NCI-H510A treated with DMSO at 0.1 percent for 48 hours (cell line): ENCODE measurements at places on chromosomes 11 and 22.

- no peak for DNase-seq
These were observed 7.6 kb upstream of the MSANTD2 start for GRCh38 chr11:124807660-124808270.

- DNase-seq: no peak
These were observed 269.0 kb downstream of the FAM76B start for GRCh38 chr11:95520369-95521132.

DNA sequence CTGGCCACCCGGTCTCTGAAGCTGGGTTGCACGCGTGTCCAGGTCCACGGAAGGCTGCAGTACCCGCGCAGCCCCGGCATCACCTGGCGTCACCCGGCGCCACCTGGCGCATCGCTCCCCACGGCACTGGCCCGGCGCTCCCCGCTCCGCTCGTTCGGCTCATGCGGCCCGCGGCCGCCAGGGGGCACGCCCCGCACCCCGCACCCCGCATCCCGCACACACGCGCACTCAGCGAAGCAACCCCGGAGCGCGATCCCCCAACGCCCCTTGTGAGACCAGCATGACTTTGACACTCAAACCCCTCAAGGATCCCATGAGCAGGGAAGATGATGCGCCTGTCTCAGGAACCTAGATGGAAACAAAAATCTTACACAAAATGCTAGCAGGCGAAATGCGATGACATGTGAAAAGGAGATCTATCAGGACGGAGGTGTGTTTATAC lies 11.9 kb downstream of the B3GNT6 start:
- DNase-seq: peak; percentile 45

GRCh38 chr11:6022956-6023355 lies 7.6 kb downstream of the OR56A1 start:
- DNase-seq: peak; percentile 50

DNA sequence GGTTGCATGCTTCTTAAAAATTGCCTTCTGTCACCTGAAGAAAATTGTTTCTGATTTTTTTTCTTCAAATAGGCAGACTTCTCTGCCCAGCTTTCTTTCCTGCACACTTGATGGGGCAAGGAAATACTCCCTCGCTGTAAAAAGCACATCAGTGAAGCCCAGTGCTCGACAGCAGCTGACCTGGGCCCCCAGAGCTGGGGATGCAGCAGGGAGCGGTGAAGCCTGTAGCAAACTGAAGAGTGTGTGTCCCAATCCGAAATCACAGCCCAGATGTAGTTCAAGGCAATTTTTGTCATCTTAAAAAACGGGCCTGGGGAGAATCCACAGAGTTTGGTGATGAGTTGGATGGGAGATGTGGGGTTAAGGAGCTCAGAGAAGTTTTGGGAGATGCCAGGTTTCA lies 27.0 kb upstream of the MPPED1 start:
- DNase-seq: no peak

GRCh38 chr22:36433318-36434231 lies 45.8 kb upstream of the MYH9 start:
- DNase-seq: peak; percentile 93

- DNase-seq: peak; percentile 1
These were observed 34.5 kb upstream of the SEZ6L start for GRCh38 chr22:26134654-26135330.

DNA sequence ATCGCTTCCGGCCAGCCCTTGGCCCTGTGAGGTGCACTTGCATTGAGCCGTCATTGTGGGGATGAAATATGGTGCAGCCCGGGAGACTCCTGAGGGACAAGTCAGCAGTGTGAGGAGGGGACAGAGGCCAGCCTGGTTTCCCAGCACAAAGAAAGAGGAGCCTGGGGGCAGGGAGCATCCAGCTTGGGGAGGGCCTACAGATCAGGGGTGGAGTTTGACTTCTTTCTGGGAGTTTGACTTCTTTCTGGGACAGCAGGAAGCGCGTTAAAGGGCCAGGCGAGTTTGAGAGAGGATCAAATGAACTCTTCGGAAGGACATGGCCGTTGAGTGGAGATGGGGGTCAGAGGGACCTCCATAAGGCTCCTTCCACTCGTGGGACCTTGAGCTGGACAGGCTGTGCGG lies 91.9 kb downstream of the LRRC32 start:
- no peak for DNase-seq

DNA sequence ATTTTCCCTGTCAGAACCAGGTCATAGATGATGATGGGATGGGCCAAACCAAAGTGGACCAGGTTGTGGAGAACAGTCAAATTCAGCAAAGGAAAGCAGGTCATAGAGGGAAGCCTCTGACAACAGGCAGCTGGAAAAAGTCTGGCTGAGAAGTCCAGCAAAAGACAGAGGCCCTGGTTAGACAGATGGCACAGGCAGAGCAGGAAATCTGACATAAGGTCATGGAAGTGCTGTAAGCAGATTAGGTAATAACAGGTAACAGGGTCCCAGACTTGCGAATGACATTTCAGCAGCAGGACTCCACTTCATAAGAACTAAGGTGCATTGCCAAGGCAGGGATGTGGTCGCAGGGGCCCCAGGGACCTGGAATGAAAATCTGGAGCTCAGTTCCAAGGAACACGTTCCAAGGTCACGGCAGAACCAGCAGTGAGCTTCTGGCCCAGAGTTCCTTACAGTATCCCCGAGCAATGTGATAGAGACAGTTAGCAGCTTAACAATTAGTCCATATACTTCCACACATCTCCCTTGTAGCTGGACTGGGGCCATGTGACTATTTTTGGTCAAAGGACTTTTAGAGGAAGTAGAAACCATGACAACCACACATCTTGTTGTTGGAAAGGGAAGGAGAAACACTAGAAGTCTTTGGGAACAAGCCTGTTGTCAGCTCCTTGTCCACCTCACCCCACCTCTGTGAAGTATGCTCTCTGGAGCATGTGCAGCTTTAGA lies 75.4 kb downstream of the ME3 start:
- no peak for DNase-seq

DNA sequence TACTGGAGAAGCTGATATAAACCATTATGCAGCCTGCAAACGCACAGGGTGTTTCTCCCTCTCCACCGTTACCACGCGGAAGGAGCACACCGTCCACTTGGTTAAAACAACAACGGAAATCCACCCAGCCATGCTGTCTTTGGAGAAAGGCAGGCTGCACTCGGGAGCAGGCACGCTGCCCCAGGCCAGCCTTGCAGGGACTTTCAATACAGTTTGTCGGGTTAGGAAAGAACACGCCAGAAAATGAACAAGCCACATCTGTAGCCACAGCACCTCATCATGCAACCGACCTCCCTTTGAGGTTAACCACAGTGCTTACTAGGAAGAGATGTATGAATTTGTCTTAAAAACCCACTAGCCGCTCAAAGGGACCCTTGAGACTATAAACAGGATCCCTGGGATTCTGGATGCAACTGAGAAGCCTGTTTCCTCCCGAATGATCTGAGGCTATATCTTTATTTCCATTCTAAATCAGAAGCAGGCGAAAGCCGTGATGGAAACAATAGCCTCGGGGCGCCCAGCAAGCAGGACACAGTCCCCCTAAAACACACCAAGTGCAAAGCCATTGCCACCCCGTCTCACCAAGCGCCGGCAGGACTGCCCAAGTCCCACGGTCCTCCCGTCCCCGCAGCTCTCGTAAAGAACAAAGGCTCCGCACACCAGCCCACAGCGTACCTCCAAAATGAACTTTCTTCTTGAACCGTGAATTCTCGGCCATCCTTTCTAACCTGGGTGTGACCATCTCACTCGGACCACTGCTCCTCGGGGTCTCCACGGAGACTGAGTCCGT lies 318.9 kb downstream of the CTTN start:
- DNase-seq: no peak
